ENCODE measurements at places on chromosomes 2 and 18. TPM values are rescaled to one million over a fixed set of nuclear protein-coding genes. Genes with fewer than 3 reads are reported as not detected.

DNA sequence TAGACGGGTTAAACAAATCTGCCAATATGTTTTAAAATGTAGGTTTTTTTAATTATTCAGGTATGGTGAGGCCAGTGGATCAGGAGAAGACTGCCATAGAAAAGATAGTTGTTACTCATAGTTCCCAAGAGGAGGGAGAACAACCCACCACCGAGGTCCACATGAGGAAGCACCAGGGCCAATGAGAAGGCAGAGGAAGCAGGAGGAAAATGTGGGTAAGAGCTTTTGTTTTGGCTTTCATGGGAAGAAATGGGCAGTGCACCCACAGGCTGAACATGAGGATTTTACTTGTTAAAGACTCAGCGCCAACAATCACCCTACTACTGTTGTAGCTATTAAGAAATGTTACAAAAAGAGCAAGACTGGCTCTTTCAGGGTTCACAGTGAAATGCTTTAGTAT lies 191.8 kb upstream of the HNMT start:
- DNase-seq: no peak

DNA sequence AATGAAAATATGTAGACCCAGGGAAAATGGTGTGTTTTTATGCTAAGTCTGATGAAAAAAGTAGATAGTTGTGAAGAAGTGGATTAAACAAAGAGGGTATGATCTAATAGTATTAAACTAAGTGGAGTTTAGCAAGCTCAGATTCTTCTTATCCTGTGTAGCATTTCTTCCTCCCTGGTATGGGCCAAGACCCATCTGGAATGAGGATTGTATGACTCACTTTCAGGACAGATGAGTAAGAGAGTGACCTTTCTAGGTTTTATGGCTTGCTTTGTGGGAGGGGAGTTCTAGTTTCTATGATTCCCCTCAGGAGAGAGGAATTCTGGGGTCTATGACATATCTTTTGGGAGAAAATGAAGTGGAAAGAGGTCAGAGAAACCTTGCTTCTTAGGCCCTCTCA lies 550.1 kb downstream of the SPAG16 start:
- DNase-seq: peak; percentile 51

DNA sequence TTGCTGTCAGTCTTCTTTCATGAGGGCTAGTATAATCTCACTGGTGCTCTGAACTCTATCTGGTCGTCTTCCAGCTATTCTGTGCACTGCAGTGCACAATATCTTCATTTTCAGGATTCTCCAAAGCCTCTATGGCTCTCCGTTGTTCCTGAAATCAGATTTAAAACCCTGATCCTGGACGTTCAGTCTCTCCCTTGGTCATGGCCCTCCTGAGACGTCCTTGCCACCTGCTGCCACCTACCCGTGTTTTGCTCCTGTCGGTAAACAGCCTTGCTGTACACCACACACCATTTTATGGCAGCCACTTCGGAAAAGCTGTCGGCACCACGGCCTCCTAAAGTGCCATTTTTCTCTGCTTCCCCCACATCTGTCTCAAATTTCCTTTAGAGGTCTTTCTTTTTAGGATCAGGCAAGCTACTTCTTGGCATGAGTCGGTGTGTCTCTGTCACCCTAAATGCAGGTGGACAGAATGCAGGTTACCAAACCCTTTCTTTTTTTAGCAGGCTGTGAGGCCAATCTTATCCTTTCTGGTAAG lies 170.0 kb downstream of the HRH4 start:
- DNase-seq: no peak

The ANXA4 gene
- 148 TPM for polyA plus RNA-seq

GRCh38 chr18:4399929-4400328 lies 55.2 kb downstream of the DLGAP1 start:
- no peak for DNase-seq

DNA sequence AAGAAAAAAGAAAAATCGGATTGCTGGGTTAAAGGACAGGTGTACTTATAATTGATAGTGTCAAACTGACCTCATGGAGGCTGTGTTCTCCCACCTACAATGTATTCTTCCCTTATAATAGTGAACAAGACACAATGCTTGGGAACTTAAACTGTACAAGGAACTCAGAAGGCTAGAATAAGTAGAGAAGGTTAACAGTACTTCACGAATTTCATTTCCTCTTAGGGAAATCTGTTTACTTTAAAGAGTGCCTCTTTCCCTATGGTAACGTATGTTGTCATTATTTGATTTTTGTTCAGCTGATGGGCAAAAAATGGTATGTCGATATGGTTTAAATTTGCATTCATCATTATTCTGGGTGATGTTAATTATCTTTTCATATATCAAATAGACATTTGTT lies 9.2 kb upstream of the HK2 start:
- DNase-seq: no peak

The CHRND gene
- not detected for polyA plus RNA-seq

DNA sequence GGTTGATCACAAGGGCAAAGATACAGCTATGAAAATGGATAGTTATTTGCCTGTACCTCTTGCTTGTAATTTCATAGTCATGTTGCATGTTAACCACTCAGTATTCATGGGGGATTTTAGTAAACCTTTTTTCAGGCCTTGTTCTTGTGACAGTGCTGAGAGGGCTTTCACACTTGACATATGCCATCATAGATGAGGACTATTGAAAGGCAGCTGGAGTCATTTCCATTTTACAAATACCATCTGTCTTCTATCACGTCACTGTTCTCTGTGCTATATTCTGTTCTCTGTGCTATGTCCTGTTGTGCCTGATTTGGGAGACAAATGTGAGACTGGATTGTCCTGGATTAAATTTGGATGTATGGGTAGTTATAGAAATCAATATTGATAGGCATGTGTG lies 131.7 kb downstream of the LYPD6B start:
- no peak for DNase-seq

GRCh38 chr2:11534746-11535484 lies 1.1 kb downstream of the GREB1 start:
- no peak for DNase-seq

The UGT1A5 gene
- not detected for polyA plus RNA-seq

- DNase-seq: no peak
Observed at GRCh38 chr2:127464470-127465257, 46.4 kb downstream of the PROC start.
